Mesothelial cell of epicardium (in vitro differentiated cells): ENCODE measurements at places on chromosomes 5 and 9.
A peak's percentile ranks its signal among the peaks of the same experiment; 100 is the strongest.

DNA sequence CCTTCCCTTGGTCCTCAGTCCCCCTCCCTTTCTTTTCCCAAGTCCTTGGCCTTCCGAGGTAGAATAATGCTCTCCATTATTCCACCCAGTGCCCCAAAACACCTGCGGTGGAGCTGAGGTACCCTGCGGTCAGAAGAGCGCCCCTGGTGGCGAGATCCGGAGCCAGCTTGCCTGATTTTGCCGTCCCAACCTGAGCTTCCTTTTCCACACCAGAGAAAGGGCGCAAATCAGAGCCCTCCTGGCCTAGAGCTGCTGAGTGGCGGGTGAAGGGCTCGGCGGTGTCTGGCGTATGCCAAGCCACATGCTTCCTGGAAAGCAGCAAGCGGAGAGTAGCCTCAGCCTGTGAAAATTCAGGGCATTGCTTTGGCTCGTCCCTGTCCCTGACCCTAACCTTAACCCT is 21.1 kb upstream of the CARTPT start:
- DNase-seq = no peak

DNA sequence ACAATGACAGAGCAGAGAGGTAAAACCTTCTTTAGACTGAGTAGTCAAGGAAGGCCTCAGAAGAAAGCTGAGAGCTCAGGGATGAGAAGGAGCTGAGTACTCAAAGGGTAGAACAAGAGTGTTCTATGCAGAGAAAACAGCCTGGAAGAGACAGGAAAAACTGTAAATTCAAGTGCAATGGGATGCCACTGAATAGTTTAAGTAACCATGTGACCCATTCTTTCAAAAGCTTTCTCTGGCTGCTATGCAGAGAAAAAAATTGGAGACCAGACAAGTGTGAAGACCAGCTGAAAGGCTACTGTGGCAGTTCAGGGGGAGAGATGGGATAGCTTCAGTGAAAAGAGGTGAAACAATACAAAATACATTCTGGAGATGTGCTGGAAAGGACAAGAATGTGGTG is 61.3 kb upstream of the RNF38 start:
- no peak for DNase-seq
- no peaks in the 10 kb centered on the region for H3K27me3 ChIP-seq
- H3K36me3 ChIP-seq = peaks cover 8% of the 10 kb centered on the region

DNA sequence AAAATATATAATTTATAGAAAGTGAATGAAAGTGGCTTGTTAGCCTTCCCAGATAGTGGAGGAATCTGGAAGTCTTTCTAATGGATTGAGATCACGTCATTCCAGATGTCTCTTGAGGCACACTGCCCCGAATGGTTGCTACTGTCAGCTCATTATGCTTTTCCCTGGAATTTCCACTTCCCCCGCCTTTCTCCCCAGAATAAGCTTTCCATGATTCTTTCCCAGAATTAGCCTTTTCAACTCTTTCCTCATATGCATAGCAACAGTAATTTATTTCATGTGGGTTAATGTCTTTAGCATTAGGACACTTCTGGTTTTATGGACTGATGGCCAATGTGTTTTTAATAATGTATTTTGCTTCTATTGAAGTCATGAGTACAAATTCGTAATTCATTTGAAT is 81.5 kb downstream of the PALM2AKAP2 start:
- H3K4me3 ChIP-seq = no peak overlapping the region
- DNase-seq = no peak
- peaks cover 28% of the 10 kb centered on the region for H3K4me1 ChIP-seq
- no peak overlapping the region for H3K27ac ChIP-seq
- no peaks in the 10 kb centered on the region for H3K27me3 ChIP-seq
- no peaks in the 10 kb centered on the region for H3K36me3 ChIP-seq

- H3K4me1 ChIP-seq = peaks cover 36% of the 10 kb centered on the region
- H3K4me3 ChIP-seq = no peak overlapping the region
- DNase-seq = no peak
Measured at GRCh38 chr9:18493451-18493993, 19.6 kb downstream of the ADAMTSL1 start.

- peak overlapping the region; percentile 53 for H3K27ac ChIP-seq
- no peaks in the 10 kb centered on the region for H3K27me3 ChIP-seq
- peaks cover 6% of the 10 kb centered on the region for H3K36me3 ChIP-seq
- H3K4me3 ChIP-seq = no peak overlapping the region
- DNase-seq = no peak
Measured at GRCh38 chr5:56019306-56020272, 24.8 kb upstream of the IL6ST start.

DNA sequence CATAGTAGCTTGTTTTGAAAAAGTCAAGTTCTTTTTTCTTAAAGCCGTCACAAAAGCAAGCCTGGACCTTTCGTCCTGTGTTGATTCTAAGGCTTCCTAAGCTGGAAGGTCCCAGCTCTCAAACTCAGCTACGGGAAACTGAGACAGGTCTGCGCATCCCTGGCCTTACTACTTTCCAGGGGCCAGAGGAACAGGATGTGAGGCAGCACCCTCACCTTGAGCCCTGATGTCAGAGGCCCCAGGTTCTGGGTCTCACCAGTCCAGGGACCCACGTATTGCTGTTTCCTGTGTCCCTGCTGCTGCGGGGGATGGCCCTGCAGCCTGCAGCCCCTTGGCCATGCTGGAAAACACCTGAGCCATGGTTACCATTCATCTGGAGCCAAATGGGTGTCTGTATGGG is 123.9 kb downstream of the COL23A1 start:
- H3K4me1 ChIP-seq = peaks cover 40% of the 10 kb centered on the region
- H3K27me3 ChIP-seq = peaks cover 4% of the 10 kb centered on the region
- H3K27ac ChIP-seq = no peak overlapping the region
- DNase-seq = no peak
- H3K36me3 ChIP-seq = no peaks in the 10 kb centered on the region

- no peaks in the 10 kb centered on the region for H3K36me3 ChIP-seq
- no peak overlapping the region for H3K4me3 ChIP-seq
- DNase-seq = no peak
- no peak overlapping the region for H3K27ac ChIP-seq
Measured at GRCh38 chr9:119458068-119458467, 88.8 kb upstream of the BRINP1 start.

- no peak overlapping the region for H3K4me3 ChIP-seq
- H3K27ac ChIP-seq = no peak overlapping the region
- DNase-seq = no peak
- peaks cover 19% of the 10 kb centered on the region for H3K4me1 ChIP-seq
- no peaks in the 10 kb centered on the region for H3K36me3 ChIP-seq
- no peaks in the 10 kb centered on the region for H3K27me3 ChIP-seq
Measured at GRCh38 chr5:90878081-90878480, 319.5 kb downstream of the ADGRV1 start.
